ENCODE measurements at places on chromosomes 16 and 17. TPM values are rescaled to one million over a fixed set of nuclear protein-coding genes. Genes with fewer than 3 reads are reported as not detected.

Gene RARA
- total RNA-seq: 24.6 TPM

Gene KRT33A
- not detected for total RNA-seq

Gene ABCA10
- total RNA-seq: 1.5 TPM

Gene SPNS2
- 10.8 TPM for total RNA-seq

Gene TP53TG3B
- total RNA-seq: not detected

DNA sequence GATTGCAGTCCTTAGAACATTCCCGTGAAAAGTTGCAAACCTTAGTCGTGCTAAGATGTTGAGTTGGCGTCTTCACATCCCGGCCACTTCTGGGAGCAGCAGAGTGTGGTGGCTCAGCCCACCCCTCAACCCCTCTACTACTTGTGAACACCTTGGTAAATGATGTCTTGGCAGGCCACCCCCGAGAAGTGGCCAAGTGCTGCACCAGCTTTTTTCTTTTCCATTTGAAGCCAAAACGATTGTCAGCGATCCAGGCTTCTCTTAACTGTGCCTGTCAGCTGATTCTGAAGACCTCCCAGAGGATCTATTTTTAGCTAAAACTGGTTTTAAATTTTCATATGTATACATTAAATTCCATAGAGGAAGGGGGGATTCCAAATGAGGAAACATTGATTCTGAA lies 247.5 kb downstream of the CDH13 start:
- no peaks in the 10 kb centered on the region for H3K4me1 ChIP-seq
- DNase-seq: no peak
- H3K4me3 ChIP-seq: no peak overlapping the region
- H3K27ac ChIP-seq: no peak overlapping the region

DNA sequence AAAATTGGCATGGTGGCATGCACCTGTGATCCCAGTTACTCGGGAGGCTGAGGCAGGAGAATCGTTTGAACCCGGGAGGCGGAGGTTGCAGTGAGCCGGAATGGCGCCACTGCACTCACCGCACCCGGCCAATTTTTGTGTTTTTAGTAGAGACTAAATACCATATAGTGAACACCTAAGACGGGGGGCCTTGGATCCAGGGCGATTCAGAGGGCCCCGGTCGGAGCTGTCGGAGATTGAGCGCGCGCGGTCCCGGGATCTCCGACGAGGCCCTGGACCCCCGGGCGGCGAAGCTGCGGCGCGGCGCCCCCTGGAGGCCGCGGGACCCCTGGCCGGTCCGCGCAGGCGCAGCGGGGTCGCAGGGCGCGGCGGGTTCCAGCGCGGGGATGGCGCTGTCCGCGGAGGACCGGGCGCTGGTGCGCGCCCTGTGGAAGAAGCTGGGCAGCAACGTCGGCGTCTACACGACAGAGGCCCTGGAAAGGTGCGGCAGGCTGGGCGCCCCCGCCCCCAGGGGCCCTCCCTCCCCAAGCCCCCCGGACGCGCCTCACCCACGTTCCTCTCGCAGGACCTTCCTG lies at the start of gene HBQ1:
HBQ1 (plus strand) TSS at position 359 of the 575 bp plus-strand sequence; CDS start at position 387, 28 bp downstream.
- H3K4me1 ChIP-seq: no peaks in the 10 kb centered on the region
- H3K4me3 ChIP-seq: no peak within 1 kb of the TSS

GRCh38 chr17:30449480-30449879 lies 27.7 kb upstream of the GOSR1 start:
- H3K4me3 ChIP-seq: no peak overlapping the region
- no peak overlapping the region for H3K27ac ChIP-seq
- no peak for DNase-seq
- peaks cover 62% of the 10 kb centered on the region for H3K36me3 ChIP-seq

GRCh38 chr17:19448341-19449268 lies 37.6 kb downstream of the RNF112 start:
- H3K27me3 ChIP-seq: no peaks in the 10 kb centered on the region
- DNase-seq: peak; percentile 86
- no peaks in the 10 kb centered on the region for H3K36me3 ChIP-seq
- peak overlapping the region; percentile 83 for H3K27ac ChIP-seq
- peaks cover 36% of the 10 kb centered on the region for H3K4me1 ChIP-seq

Gene SEPTIN12
- not detected for total RNA-seq

- no peaks in the 10 kb centered on the region for H3K27me3 ChIP-seq
- H3K4me3 ChIP-seq: peak overlapping the region; percentile 84
- peak; percentile 86 for DNase-seq
- peak overlapping the region; percentile 95 for H3K27ac ChIP-seq
- peaks cover 17% of the 10 kb centered on the region for H3K4me1 ChIP-seq
Measured at GRCh38 chr17:66302761-66303626, 581 bp downstream of the PRKCA start.

Gene HS3ST3A1
- total RNA-seq: 3.5 TPM

DNA sequence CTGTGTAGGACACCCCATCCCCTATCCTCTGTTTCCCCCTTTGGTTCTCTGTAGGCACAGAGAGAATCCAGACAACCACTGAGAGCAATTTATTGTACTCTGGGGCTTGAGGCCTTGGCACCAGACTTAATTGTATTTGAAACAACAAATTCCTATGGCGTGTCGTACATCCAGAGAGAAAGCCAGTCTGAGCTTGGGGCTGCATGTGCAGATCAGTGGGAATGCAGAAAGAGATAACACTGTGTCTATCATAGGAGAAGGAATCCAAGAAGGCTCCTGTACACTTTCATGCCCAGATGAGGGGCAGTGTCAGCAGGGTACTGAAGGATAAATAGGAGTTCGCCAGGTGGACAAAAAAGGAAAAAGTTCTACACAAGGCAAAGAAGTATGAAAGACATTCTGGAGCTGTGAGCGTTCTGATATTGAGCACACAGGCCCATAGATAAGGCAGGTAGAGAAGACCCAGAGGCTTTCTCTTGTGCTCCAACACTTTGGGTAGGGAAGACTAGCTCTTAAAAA lies 22.0 kb upstream of the IL4R start:
- DNase-seq: no peak
- H3K27me3 ChIP-seq: no peaks in the 10 kb centered on the region
- H3K4me1 ChIP-seq: no peaks in the 10 kb centered on the region
- H3K27ac ChIP-seq: no peak overlapping the region
- H3K4me3 ChIP-seq: no peak overlapping the region
- H3K36me3 ChIP-seq: no peaks in the 10 kb centered on the region

DNA sequence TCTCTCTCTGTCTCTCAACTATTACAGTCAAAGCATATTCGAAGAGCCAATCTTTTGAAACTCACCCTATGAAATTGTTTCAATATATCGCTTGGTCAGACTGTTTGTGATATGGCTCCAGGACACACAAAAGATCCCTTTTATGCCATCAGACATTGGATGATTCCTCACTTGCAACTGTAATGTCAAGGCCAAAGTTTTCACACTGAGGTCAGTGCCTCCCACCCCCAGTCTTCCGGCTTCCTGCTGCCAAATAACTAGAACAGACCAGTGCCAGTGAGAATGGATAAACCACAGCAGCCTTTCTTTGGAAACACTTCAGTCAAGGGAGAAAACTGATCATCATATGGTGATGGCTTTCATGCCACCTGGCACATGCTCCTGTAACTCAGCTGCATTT lies 321.9 kb upstream of the ZFHX3 start:
- no peaks in the 10 kb centered on the region for H3K27me3 ChIP-seq
- H3K36me3 ChIP-seq: no peaks in the 10 kb centered on the region
- H3K27ac ChIP-seq: no peak overlapping the region
- no peak overlapping the region for H3K4me3 ChIP-seq
- H3K4me1 ChIP-seq: peaks cover 2% of the 10 kb centered on the region

Gene MT1F
- total RNA-seq: 2.1 TPM

GRCh38 chr17:17445925-17446665 lies 30.7 kb upstream of the MED9 start:
- H3K27ac ChIP-seq: no peak overlapping the region
- no peak for DNase-seq
- no peaks in the 10 kb centered on the region for H3K27me3 ChIP-seq
- H3K4me1 ChIP-seq: no peaks in the 10 kb centered on the region

- H3K4me1 ChIP-seq: peaks cover 15% of the 10 kb centered on the region
- peak; percentile 58 for DNase-seq
- H3K36me3 ChIP-seq: no peaks in the 10 kb centered on the region
- H3K27ac ChIP-seq: no peak overlapping the region
- H3K27me3 ChIP-seq: no peaks in the 10 kb centered on the region
- H3K4me3 ChIP-seq: no peak overlapping the region
Measured at GRCh38 chr16:619476-620100, 11.2 kb upstream of the WFIKKN1 start.

Gene CA4
- total RNA-seq: 2.1 TPM

Measured in sigmoid colon (tissue), 7 donors.